ENCODE measurements at places on chromosomes 13 and 19. TPM values are rescaled to one million over a fixed set of nuclear protein-coding genes. Genes with fewer than 3 reads are reported as not detected.

The RYR1 gene
- total RNA-seq, result 0.96 TPM

The NUFIP1 gene
- total RNA-seq, result 7.2 TPM

The SLC7A1 gene
- total RNA-seq, result 115 TPM

The RFPL4AL1 gene
- not detected for total RNA-seq

The C19orf47 gene
- total RNA-seq, result 14.6 TPM

The TEAD2 gene
- total RNA-seq, result not detected

The PEAK3 gene
- total RNA-seq, result not detected

The ZNF227 gene
- total RNA-seq, result 17.9 TPM

The TUBA3C gene
- not detected for total RNA-seq

The PRR22 gene
- 1.1 TPM for total RNA-seq

The F7 gene
- total RNA-seq, result 0.35 TPM

The CRX gene
- total RNA-seq, result not detected

The C19orf53 gene
- total RNA-seq, result 132 TPM

The SPHK2 gene
- 20.1 TPM for total RNA-seq

The SLC25A41 gene
- total RNA-seq, result not detected

The ZSCAN1 gene
- not detected for total RNA-seq

The HIF3A gene
- total RNA-seq, result not detected

The LRRC4B gene
- total RNA-seq, result not detected

The AMER2 gene
- not detected for total RNA-seq

The ZNF345 gene
- 3.6 TPM for total RNA-seq

The FGF22 gene
- total RNA-seq, result not detected

The CDC37 gene
- total RNA-seq, result 164 TPM

The ZFP82 gene
- 2.4 TPM for total RNA-seq

The GPC5 gene
- 0.38 TPM for total RNA-seq

The KIR3DL1 gene
- total RNA-seq, result not detected

The TEX26 gene
- total RNA-seq, result not detected

Data from activated naive CD4-positive, alpha-beta T cell treated with anti-CD3 and anti-CD28 coated beads for 36 hours (primary cell).